ENCODE measurements at places on chromosomes 5 and 9. TPM values are rescaled to one million over a fixed set of nuclear protein-coding genes. Genes with fewer than 3 reads are reported as not detected.

DNA sequence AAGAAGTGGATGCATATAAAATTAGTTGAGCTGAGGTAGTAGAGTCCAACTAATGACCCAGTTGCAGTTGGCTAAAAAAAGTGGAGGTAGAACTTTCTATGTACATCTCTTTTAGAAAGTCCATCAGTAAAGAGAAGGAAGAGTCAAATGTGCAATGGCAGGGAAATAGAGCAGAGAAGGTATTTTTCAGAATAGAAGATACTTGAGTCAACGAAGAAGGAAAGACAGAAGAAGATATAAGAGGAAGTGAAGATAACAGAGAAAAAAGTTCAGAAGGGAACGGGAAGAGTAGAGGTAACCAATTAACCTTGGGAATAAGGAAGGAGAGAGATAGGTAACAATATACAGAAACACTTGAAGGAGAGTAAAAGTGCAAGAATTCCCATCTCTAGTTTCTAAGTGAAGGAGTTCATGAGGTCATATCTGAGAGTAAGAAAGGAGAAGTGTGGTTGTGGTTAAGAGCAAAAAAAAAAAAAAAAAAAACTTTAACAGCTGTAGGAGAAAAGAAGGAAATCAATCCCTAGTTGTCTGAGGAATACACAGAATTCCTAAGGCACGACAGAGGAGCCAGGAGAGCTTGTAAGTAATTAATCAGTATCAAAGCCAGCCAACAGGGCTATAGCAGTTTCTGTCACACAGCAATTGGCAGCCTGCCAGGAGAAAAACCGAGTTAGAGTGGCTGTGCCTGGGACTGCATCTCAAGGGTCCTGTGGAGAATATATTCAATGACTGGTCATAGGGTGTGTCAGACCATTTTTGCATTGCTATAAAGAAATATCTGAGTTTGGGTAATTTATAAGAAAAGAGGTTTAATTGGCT is 61.0 kb downstream of the ARL15 start:
- DNase-seq, result no peak

The ANKRD31 gene
- 0.28 TPM for total RNA-seq

The SEMA4D gene
- total RNA-seq, result 317 TPM

The FOXD4L4 gene
- not detected for total RNA-seq

GRCh38 chr5:51977014-51977413 is 593.8 kb downstream of the ISL1 start:
- DNase-seq, result no peak

- DNase-seq, result no peak
These were observed 61.9 kb downstream of the WWC1 start for GRCh38 chr5:168353216-168353957.

DNA sequence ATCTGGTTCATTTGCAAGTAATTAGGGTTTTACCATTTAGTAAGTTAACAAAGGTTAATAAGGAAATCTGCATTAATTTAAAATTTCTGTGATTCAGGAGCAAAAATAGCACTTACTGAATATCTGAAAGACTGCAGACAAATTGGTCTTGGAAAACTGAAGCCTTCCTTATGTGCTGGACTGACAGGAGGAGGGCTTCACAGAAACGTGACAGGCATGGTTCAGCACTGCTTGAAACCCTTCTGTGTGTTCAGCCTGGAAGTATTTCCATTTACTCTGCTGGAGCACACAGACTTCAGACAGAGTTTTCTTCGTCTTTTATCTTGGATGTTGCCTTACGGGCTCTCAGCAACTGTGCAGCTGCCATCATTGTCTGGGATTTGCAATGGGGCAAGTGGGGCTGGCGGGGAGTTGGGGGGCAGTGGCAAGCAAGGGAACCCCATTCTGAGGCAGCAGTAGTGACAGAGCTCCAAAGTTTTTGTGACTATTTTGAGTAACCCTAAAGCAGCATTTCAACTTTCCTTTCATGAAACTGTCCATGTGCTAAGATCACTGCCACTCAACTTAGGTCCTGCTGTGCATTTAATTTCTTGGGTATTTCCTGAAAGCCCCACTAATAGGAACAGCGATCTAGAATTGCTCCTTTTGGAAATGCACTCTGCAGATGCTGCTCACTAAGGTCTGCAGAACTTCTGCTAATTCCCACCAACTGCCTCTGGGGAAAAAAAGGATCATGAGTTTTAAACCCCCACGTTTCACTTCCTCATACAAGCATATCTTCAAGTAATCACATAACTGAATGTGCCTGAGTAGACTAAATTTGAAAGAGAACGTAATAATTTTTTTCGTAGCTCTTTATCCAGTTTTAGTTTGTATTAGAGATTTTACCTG is 56.6 kb downstream of the KCNN2 start:
- no peak for DNase-seq

GRCh38 chr5:163165277-163165676 is 272.1 kb upstream of the CCNG1 start:
- DNase-seq, result no peak

DNA sequence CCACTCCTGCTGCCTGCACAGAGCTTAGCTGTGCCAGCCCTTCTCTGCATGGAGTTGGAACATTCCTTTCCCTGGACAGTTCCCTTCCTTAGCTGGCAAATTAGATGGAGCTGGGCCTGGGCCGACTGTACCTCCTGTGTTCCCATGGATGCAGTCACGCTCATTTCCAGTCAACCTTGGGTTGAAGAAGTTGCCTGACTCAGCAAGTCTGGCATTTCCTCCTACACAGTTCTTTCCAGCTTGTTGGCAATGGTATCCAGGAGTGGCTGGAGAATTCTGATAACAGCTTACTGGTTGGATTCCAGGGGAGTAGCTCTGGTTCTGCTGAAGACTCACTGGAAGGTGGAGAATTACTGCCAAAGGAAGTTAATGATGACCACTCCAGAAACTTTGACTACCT is 9.2 kb upstream of the TAF1L start:
- no peak for DNase-seq

The RELL2 gene
- 15.9 TPM for total RNA-seq

- DNase-seq, result no peak
These were observed 198.7 kb downstream of the SEMA6A start for GRCh38 chr5:116375926-116376325.

DNA sequence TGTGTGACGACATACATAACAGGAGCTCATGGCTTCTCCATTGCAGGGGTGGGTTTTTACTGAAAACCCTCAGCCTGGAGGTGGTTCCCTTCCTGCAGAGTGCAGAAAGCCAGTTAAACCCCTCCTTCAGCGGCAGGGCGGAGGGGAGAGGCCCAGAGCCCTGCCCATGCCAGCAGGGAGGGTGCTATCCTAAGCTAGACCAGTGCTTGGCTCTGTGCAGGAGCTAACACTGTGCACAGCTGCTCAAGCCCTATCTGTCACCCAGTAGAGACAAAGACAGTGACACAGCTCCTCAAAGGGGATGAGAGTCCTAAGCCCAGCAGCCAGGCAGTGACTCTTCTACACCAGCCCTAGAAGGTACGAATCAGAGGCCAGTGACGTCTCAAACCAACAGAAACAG is 70.0 kb upstream of the ZSWIM6 start:
- DNase-seq, result no peak
